Progenitor cell of endocrine pancreas (in vitro differentiated cells): ENCODE measurements at places on chromosomes 12 and 14.

DNA sequence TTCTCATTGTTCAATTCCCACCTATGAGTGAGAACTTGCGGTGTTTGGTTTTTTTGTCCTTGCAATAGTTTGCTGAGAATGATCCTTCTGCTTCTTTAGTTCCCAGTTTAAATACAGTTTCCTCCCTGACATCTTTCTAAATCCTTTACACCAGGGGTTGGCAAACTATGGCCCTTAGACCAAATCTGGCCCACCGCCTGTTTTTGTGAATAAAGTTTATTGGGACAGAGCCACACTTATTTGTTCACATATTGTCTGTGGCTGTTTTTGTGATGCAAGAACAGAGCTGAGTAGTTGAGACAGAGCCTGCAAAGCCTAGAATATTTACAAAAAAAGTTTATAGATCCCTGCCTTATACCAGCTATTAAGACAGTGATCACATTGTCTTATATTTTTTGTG, 53.7 kb downstream of the SERPINA10 start:
- no peak for DNase-seq

DNA sequence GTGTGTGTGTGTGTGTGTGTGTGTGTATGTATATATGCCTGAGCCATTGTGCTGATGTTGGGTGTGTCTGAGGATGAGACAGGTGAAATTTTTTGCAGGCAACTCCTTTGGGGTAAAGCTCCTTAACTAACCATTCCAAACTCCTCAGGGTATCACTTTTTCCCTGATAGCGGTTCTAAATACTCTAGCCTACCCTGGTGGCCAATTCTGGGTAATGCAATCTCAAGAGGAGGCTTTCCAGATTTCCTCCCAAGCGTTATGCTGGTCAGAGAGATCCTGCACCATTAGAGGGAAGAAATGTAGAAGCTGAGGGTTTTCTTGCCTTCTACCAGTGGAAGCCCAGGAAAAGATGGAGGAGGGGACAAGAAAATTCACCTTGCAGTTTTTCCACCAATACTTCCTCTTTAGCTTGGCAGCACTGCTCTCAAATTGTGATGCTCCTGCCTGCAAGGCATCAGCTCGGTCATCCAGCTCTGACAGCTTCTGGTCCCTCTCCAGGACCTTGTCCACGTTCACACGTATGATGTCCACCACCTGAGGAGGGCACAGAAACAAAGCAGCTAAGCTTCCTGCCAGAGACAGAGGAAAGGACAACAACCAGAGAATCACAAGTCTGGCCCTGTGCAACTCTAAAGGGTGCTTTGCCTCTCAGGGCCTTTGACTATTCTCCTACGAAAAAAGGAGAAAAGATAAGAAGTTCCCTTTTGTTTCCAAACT, 4.9 kb downstream of the VAMP1 start:
- peak; percentile 63 for DNase-seq

GRCh38 chr12:26428420-26428819, 233.0 kb downstream of the SSPN start:
- DNase-seq = no peak

DNA sequence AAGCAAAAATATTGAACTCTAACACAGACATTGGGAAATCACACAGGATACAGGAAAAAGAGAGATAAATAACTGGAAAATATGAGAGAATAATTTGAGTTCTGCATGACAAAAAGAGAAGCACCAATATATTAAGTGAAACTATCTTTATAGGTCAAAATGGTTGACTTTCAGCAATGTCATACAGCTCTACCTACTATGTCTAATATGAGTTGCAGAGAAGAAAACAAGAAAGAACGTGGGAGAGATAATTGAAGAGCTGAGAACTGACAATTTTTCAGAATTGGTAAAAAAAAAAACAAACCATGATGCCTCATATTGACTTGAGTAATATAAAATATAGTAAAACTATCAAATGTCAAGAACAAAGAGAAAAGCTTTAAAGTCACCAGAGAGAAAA, 221.7 kb downstream of the BCL11B start:
- DNase-seq = no peak

DNA sequence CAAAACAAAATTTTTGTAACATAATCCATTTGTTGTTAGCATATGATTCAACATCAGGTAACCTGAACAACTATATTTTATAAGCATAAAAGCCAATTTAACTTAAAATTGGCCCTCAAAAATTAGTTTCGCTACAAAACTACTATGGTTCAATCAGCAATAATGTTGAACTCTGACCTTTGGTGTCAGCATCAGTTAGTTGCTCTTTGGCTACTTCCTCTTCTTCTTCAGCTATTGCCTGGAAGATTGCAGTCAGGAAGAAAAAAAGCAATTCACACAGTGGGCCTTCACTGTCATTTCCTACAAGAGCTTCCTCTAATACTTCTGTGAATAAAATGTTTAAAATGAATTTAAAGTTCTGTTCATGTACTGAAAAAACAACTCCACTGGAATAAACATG, 78.2 kb upstream of the CFL2 start:
- DNase-seq = no peak

- DNase-seq = no peak
Observed at GRCh38 chr12:107761502-107761904, 566 bp upstream of the PRDM4 start.

- no peak for DNase-seq
Observed at GRCh38 chr12:97308576-97309198, 153.9 kb upstream of the RMST start.

- DNase-seq = no peak
Observed at GRCh38 chr12:79673354-79673753, 17.4 kb downstream of the PAWR start.

- no peak for DNase-seq
Observed at GRCh38 chr12:123133701-123134100, 17.2 kb downstream of the PITPNM2 start.

DNA sequence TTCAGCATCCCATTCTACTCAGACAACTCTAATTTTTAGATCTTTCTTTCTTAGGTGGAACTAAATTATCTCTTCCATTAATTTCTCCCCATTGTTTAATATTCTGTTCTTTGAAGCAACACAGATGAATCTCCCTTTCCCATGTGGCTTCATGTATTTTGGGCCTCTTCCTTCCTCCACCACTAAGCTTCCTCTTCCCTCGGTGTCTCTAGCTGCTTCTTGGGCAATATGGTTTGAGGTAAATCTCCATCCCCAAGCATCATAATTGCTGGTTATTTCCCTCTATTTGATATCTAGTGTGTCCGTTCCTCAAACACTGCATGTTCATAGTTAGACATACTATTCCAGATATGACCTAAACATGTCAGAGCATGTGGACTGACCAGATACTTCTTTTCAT, 119.2 kb downstream of the PELI2 start:
- no peak for DNase-seq

GRCh38 chr12:13177373-13177772, 19.2 kb upstream of the EMP1 start:
- no peak for DNase-seq

DNA sequence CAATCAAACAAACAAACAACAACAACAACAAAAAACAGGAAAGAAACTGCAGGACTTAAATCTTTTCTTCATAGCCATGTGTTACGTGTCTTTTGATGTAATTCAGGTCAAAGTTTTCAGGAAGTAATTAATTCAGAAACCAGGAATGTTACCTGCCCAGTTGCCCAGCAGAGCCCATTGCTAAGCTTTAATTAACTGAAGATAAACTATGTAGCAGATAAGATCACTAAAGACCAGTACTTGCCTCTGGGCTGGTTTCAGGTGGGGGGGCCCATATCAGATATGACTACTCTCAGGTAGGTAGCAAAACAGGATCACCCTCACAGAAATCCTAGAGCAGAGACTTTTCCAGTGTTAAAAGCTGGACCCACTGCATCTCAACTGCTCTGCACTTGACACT, 69.2 kb downstream of the LIN7A start:
- DNase-seq = no peak

DNA sequence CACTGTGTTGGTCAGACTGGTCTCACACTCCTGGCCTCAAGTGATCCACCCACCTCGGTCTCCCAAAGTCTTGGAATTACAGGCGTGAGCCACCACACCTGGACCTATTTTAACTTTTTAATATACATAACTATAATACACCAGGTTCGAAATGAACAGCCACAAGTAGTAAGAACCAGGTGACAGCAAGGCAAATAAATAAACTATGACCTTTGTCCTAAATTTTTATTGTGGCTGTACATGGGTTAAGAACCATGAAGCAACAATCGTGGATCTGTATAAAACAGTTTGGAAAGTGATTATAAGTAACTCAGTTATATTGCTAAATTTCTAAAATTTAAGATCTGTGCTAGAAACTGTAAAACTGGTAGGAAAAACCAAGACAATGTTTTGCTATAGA, 41.5 kb downstream of the GXYLT1 start:
- DNase-seq = no peak

DNA sequence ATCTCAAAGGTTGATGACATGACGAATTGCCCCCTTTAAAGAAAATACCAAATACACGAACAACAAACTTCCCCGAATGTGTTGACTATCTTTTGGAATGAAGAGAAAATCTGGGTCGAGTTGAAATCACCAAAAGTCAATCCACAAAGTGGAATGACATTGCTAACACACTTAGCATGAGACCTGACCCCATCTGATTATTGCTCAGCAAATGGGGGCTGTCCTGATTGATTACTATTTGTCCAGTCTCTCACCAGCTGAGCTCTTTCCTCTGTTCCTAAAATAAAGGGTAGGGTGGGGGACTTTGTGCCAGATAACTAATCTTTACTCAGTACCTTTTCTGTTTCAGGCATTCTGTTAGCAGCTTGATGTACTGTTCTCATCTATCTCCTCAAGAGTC, 223.4 kb downstream of the APAF1 start:
- no peak for DNase-seq

- DNase-seq = no peak
Observed at GRCh38 chr14:94671870-94672444, 59.8 kb downstream of the SERPINA3 start.

GRCh38 chr12:4068981-4069669, 195.9 kb upstream of the PARP11 start:
- no peak for DNase-seq

- peak; percentile 52 for DNase-seq
Observed at GRCh38 chr12:62192180-62192902, 67.9 kb upstream of the USP15 start.

GRCh38 chr14:89331398-89331797, 85.6 kb downstream of the FOXN3 start:
- DNase-seq = no peak

- DNase-seq = no peak
Observed at GRCh38 chr14:102295270-102295669, 9.7 kb downstream of the MOK start.

- no peak for DNase-seq
Observed at GRCh38 chr12:114693059-114693531, 9.1 kb upstream of the TBX3 start.

DNA sequence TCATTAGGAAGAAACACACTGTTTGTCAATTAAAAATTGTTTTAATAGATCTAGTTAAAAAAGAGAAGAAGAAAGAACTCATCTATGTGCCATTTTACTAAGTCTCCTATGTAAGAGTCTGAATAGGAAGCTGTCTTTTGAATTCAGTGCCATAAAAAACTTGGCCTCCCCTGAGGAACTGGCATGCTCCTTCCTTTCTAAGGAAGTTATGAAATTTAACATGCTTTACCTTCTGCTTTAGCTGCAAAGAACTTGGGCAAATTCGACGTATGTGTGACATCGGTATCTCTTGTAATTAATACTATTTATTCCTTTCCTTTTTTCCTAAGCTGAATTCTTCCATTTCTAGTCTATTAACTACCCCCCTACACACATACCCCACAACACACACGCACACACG, 12.5 kb downstream of the TM7SF3 start:
- DNase-seq = no peak

DNA sequence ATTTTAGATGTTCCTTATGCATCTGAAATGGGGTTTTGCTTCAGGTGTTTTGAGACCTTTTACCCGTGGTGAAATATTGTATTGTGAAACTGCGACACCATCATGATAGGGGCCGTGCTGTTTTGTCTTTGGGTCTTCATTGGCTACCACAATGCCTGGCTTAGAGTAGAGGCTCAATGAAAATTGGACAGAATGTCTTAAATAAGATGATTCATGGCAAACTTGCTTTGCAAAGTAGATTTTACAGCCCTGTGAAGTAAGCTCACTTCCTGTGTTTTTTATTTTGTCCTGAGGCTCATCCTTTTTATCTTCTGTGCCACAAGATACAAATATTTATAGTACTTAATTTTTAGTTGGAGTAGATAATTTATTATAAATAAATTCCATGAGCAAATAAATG, 111.3 kb upstream of the FRMD6 start:
- DNase-seq = no peak

- no peak for DNase-seq
Observed at GRCh38 chr12:110436231-110436630, 13.9 kb downstream of the ARPC3 start.

DNA sequence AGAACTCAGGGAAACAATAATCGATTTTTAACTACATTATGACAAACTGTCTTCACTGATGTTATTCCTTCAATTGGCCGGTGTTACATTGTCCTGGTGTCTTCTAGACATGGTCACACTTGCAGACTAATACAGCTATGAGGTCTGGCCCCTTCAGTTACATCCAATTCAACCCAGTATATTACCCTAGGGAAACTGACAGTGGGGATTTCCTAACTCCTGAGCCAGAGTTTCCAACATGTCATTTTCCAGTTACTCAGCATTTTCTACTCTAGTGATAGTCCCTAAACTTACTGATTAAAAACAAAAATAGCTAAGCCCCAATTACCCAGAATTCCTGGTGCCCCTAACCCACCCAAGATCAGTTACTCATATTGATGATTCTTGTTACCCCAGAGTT, 21.1 kb downstream of the IFNG start:
- DNase-seq = no peak

DNA sequence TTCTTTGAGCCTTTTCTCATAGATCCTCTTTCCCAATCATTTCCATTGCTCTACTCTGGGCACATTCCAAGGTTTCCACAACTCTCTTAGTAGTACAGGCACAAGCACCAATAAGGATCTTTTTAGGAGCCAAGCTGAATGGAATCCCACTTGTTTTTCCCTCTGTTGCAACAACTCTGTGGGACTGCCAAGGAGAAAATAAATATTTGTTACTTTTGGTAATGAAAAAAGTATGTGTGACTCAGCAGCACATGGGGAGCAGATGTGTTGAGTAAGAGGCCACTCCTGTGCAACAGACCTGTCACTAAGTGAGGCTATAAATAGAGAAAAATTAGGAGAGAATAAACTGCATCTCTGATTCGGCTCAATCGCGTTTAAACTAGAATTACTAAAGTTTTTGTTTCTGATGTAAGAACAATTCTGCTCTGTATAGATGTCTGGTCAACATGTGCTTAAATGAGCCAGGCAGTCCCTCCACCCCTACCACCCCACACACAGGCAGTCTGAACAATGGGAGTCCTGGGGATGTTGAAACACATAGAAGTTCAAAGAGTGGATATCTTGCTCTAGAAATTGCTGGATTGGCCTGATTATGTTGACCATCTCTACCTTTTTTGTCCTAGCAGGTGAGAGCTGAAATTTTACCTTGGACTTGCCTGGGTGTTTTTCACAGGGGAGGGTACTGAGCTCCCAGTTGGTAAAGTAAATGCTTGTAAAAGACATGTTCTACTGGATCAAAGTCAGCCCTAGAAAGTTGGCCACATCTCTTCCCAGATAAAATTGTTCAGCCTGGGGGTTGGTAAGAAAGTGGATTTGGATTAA, 244.3 kb upstream of the NOVA1 start:
- no peak for DNase-seq
